ENCODE measurements at places on chromosomes 11 and 22.

DNA sequence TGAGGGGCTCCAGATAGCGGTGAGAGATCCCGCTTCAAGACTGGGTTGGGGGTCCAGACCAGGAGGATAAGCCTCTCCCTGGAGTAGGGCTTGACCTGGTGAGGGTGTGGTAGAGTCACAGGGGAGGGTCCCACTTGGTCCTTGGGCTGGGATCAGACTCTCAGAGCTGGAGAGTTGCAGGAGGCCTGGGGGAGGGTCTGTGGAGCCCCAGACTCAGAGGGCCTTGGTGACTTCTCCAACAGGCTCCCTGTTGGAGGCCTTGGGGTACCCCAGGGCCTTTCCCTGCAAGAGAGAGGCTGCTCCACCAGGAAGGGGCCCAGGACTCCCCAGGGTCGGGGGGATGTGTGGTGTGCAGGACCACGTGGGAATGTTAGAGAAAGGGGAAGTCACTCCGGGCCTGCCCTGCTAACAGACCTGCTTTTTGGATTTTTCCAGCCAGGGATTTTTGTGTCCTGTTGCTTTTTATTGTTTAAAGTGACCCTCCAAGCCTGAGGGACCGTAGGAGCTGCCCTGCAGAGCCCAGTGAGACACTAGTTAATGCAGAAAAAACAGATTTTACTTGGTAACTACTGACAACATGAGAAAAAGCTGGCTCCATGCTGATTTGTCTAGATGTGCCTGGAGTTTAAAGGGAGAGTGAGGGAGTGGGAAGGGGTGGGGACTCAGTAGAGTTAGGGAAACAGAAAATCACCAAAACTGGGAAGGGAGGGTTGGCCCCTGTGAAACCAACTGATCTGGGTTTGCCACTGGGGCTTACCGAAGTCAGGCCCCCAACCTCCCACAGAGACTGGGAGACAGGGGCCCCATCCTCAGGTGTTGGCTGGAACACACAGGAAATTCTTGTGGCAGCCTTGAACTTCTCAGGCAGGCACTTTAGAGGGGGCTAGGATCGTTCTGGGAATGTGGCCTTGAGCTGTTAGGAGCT lies 801 bp upstream of the TXNRD2 start:
- DNase-seq, result no peak

DNA sequence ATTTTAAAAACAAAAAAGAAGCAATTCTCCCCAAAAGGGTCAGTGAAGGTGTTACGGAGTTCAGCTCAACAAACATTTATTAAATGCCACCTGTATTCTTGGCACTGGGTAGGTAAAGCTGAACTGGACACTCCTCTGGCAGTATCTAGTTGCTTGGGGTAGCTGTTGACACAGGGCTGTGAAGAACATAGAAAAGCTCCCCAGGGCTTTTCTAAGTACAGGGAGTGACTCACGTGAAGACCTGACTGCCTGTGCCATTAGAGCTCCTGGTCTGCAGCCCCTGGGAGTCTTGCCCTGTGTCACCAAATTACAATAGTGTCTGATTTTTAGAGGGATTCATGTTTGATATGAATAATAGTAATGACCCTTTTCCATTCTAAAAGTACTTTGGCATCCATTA lies 43.6 kb downstream of the COA4 start:
- DNase-seq, result no peak

GRCh38 chr11:105232021-105232420 lies 92.5 kb upstream of the CARD18 start:
- DNase-seq, result no peak

DNA sequence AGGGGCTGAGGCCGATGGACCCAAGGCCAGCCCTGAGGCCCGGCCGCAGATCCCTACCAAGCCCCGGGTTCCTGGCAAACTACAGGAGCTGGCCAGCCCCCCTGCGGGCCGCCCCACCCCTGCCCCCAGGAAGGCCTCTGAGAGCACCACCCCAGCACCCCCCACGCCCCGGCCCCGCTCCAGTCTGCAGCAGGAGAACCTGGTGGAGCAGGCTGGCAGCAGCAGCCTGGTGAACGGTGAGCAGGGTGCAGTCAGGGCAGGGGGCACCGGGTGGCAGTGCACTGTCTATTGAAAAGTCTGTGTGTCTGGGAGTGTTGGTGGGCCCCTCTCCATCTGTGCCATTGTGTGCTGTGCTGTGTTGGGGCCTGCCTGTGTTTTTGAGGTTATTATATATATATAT lies 16.1 kb downstream of the MICALL1 start:
- DNase-seq, result no peak

GRCh38 chr11:10856689-10857458 lies 979 bp downstream of the ZBED5 start:
- no peak for DNase-seq

- no peak for DNase-seq
Observed at GRCh38 chr22:38830026-38830844, 13.6 kb downstream of the NPTXR start.

DNA sequence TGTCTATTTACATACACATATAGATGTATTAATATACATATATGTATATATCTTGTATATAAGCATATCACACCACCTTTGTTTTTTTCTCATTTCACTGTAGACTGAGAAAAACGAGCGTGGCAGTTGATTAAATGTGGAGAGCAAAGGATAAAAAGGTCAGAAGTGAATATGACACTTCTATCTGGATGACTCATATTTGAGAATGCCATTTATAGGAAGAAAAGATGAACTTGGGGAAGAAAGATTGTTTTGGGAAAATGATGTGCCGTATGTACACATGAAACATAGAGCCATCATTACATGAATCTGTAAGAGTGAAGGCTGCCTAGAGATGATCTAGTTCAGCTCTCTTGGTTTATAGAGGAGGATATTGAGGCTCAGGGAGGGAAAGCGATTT lies 28.7 kb downstream of the AMOTL1 start:
- DNase-seq, result no peak

GRCh38 chr11:11798586-11799438 lies 43.0 kb upstream of the USP47 start:
- peak; percentile 88 for DNase-seq

- no peak for DNase-seq
Observed at GRCh38 chr11:22076271-22076930, 116.5 kb upstream of the ANO5 start.

DNA sequence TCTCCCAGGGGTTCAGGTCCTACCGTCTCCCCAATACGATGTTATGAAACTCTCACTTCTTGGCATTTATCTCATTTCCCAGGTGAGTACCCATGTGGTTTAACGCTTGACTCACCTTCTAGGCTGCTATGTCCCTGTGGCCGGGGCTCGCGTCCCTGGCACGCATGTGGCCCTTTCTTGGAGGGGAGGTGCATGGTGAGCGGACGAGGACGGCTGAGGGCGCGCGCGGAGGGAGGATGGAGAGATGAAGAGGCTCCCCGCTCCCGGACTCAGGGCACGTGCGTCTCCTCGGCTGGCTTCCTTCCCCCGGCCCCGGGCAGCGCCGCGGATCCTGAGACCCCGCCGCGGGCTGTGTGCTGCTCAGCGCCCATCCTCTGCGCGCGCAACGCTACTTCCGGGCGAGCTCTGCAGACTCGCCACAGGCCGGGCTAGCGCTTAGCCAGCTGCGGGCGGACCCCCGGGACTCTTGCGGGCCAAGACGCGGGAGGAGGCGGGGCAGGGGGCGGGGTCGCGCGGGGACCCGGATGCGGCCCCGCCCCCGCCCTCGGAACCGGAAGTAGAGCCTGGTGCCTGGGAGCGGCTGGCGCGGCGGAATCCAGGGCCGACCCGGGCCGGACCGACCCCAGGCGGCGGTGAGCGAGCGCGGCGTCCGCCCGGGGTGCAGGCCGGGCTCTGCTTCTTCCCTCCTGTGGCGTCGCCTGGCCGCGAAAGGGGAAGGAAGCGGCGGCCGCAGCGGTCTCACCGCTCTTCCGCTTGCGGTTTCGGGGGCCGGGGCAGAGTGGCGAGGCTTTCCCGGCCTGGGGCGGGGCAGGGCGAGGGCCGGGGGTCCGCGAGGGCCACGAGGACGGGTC lies at the start of gene CTTN:
TSS of gene CTTN (plus strand) at position 547 of the 851 bp plus-strand sequence. CDS start 8,769 bp downstream, outside the sequence.
- peak; percentile 58 for DNase-seq

GRCh38 chr11:130449996-130450769 lies 1.7 kb downstream of the ADAMTS15 start:
- DNase-seq, result no peak

GRCh38 chr11:7525424-7525823 lies 11.6 kb downstream of the PPFIBP2 start:
- DNase-seq, result no peak

- no peak for DNase-seq
Observed at GRCh38 chr11:21396342-21397008, 727.1 kb downstream of the NELL1 start.

DNA sequence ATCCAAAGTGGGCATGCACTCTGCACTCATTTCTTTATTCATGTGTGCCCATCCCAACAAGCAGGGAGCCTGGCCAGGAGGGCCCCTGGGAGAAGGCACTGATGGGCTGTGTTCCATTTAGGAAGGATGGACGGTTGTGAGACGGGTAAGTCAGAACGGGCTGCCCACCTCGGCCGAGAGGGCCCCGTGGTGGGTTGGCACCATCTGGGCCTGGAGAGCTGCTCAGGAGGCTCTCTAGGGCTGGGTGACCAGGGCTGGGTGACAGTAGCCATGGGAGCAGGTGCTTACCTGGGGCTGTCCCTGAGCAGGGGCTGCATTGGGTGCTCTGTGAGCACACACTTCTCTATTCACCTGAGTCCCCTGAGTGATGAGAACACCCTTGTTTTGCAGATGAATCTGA lies 129.3 kb upstream of the B3GAT1 start:
- DNase-seq, result no peak

- no peak for DNase-seq
Observed at GRCh38 chr22:32511776-32512175, 37.2 kb downstream of the FBXO7 start.

DNA sequence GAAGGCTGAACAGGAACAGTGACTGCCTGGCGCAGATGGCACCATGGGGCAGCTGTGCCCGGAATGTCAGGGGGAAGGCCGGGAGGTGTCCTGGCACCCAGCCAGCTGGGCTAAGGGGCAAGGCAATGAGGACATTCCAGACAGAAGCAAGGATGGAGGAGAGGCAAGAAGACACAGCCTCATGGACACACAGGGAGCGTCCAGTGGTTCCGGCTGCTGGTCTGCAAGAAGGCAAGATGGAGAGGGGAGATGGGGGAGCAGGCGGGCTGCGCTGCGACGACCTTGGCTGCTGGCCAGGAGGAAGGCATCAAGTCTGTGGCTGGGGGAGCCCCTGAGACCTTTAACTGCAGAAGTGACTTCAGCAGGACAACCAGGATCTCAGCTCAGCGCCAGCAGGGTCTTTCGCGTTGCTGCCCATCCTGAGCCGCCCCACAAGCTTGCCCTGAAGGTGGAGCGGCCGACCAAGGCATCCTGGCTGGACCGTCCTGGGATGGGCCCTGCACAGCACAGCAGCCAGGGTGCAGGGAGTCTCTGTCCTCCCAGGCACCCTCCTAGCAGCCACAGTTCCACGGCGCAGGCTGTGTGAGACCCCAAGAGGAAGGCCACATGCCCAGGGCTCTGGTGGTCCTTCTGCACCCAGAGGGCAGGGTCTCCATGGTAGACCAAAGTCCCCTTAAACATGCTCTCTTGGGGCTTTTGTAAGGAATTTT lies 531.7 kb downstream of the BRD1 start:
- no peak for DNase-seq

DNA sequence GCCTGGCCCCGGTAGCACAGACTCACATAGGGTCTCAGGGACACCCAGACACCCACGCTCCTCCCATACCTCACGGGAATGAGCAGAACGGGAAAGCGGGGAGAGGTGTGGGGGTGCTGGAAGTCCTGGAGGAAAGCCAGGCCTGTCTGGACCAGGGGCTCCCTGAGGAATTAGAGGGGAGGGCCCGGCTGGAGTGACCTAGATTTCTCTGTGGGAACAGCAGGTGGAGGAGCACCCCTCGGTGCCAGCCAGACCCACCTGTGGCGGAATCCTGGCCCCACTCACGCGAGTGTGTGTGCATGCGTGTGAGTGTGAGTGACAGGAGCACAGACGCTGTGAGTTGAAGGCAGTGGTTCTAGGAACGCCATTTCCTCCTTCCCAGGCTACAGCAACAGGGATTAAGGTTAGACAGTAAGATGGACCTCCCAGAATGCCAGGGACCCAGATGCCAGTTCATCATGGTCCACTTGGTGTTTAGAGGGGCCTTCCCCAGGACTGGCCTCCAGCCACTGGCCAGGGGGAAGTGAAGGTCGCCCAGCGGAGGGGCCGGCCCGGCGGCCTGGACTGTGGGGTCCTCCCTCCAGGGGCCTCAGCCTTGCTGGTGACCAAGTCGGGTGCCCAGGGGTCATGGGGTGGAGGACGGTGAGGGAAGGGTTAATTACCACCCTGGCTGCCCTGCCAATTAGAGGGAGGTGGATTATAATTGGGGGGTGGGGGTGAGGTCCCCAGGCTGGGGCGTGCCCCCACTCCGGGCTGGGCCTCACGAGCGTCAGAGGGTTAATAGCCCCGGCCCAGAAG lies 1.0 kb downstream of the PKP3 start:
- no peak for DNase-seq

GRCh38 chr11:45300715-45301114 lies 14.6 kb upstream of the SYT13 start:
- no peak for DNase-seq

DNA sequence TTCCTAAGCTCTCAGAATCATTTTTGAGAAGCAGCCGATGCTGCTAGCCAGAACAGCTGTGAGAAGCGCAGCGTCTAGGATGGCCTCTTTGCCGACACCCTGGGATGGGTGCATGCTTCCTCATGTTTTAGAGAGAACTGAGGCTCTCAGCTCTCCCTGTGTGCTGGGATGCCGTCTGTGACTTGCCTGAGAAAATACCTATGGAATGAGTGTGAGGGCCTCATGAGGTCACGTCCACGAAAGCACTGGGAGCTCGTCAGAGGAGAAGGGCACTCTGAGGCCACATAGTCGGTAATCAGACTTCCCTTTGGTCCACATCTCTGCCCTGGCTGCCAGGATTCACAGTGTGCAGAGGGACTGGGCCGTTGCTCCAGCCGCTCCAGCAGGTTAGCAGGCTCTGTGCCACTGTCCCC lies 54.7 kb downstream of the MICAL3 start:
- DNase-seq, result no peak

DNA sequence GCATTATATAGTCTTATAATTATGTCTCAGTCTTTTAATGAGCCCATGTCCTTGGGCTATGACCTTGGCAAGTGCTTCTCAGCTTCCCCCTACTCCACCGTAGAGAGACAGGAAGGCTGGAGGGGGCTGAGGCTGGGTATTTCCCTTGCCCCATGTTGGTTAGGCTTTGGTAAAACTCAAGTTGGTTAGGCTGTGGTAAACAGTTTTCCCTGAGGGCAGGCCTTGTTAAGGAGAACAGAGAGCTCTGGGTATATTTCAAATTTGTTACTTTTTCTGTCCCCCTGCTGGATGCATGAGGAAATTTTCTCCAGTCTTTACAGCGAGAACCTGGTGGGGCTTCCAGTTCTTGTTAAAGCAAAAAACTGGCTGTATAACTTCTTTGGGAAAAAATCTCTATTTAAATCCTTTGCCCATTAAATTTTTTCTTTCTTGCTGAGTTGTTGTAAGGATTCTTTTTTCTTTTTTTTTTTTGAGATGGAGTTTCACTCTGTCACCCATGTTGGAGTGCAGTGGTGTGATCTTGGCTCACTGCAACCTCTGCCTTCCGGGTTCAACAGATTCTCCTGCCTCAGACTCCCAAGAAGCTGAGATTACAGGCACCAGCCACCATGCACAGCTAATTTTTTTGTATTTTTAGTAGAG lies 12.2 kb upstream of the DCHS1 start:
- DNase-seq, result no peak

Measured in activated CD8-positive, alpha-beta memory T cell treated with anti-CD3 and anti-CD28 coated beads, Interleukin-2, amount 50 U/mL, for 4 hours (primary cell).